ENCODE measurements at places on chromosomes 5 and 9.
A peak's percentile ranks its signal among the peaks of the same experiment; 100 is the strongest.

DNA sequence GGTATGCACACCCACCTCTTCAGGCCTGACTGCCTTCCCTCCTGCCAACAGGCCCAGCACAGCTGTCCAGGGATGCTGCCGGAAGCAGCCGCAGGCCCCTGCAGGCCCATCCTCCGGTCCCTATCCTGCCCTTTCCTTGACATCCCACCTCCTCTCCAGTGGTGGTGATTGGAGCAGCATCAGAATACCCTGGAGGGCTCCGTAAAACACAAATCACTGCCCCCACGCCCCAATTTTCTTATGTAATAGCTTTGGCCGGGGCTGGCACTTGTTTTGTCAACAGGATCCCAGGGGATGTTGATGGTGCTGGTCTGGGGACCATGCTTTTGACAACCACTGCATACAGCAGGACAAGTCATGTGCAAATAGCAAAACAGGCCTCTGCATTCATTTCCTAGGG lies 274.5 kb downstream of the GADD45G start:
- no peak for DNase-seq

GRCh38 chr9:20838218-20838617 lies 154.2 kb downstream of the FOCAD start:
- peak; percentile 10 for DNase-seq

DNA sequence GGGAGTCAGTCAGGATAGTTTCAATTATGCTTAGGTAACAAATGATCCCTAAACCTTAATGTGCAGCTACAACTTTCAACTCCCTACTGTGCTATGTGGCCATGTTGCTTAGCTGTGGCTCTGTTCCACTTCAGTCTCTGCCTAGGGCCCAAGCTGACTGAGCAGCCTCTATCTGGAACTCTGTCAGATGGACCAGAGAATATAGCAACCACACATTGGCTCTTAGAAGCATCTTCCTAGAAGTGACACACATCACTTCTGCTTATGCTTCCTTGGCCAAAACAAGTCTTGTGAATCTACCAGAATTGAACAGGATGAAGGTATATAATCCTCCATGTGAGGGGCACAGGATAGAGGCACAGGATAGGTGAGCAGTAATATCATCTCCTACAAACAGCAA lies 36.7 kb upstream of the TNC start:
- DNase-seq: no peak

GRCh38 chr5:96377597-96377996 lies 55.5 kb downstream of the PCSK1 start:
- no peak for DNase-seq

DNA sequence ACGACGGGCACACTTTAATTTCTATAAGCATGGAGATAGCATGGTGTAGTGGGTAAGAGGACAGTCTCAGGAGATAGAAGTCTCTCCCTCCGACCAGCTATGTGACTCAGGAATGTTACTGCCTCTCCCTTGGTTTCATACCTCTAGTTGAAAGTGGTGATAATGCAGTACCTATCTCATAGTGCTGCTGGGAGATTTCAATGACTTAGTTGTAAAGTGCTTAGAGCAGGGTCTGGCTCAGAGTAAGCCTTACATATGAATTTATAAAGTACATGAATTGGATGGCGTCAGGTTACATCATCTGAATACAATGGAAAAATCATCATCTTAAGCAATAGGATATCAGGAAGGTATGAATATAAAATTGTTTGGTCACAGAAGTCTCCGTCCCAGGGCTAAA lies 952.8 kb upstream of the EDIL3 start:
- no peak for DNase-seq

GRCh38 chr5:138719811-138720210 lies 33.4 kb upstream of the CTNNA1 start:
- no peak for DNase-seq

DNA sequence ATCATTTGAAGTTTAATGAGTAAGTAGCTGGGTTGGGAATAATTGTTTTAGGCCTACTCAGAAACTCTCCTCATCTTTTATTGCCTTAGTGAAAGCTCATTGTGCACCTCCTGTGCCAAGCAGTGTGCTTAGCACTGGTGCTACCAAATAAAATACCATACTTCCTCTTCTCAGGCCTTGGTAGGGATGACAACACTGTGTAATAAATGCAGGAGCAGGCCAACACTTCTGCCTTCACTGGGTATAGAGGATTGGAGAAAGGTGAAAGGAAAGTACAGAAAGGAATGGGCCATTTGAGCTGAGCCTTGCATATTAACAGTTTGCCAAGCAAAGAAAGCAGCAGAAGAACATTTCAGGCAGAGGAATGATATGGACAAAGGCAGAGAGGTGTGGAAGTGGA lies 285.7 kb downstream of the NR3C1 start:
- no peak for DNase-seq

- DNase-seq: no peak
Measured at GRCh38 chr9:12822111-12822510, 47.3 kb downstream of the LURAP1L start.

- DNase-seq: peak; percentile 43
Measured at GRCh38 chr5:167835146-167835545, 456.3 kb upstream of the WWC1 start.

DNA sequence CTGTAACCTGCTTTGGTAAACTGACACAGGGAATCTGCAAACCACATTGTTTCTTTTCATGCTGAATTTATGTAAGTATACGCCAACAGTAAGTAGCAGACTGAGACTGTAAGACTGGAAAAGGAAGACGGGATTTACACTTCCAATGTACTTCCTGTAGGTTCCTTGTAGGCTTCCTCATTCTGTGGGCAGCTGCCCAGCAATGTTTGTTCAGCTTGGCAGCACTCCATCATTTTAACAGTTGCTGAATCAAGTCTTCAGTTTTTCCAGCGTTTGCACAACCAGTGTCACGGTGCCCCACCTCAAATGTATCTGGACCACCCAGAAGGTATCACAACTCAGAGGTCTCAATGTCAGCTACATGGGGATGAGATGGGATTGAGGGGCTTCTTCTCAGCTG lies 232.6 kb downstream of the PRDM9 start:
- DNase-seq: no peak

- DNase-seq: peak; percentile 39
Measured at GRCh38 chr9:5920860-5921328, 30.2 kb downstream of the MLANA start.

- no peak for DNase-seq
Measured at GRCh38 chr5:135037519-135038204, 3.6 kb upstream of the PITX1 start.

DNA sequence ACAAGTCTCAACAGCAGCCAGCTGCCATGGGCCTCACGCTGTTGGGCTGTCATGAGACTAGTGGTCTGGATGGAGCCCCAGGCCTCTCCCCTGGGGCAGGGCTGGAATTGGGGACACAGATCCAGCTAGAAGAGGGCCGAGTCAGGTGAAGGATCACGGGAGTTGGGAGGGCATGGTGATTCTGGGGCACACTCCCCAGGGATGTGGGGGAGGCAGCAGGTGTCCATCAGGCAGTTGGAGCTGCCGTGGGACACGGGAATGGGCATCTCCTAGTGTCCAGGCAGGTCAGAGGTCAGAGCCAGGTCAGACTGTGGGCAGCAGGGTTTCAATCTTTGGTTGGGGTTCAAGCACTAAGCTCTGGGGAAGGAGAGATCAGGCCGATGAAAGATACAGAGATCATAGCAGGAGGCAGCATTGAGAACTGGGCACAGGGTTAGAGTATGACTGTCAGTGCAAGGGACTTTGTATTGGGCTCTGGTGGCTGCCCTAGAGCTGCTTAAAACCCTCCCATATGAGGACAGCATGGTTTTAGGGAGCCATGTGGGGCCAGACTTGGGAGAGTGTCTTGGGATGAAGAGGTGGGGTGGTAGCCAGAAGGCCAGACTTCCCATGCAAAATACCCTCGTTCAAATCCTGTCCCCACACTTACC lies 59.2 kb downstream of the ARHGEF37 start:
- no peak for DNase-seq

DNA sequence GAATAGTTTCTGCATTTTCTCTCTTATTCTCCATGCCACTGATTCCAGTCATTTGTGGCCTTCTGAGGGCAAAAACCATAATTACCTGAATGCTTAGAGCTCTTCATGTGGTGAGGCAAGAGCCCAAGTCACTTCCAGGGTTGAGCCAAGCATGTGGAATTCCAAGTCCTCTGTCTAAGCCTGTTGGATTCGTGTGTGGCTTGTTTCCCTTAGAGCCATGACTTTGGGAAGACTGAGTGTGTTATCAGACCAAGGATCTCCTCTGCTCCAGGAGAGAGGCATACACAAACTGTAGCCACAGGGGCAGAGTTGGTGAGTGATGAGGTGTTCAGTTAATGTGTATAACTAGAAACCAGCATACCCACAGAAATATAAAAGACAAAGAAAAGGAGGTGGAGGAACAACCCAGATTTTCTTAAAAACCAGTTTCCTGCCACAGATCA lies 27.1 kb downstream of the SLC22A5 start:
- DNase-seq: no peak

DNA sequence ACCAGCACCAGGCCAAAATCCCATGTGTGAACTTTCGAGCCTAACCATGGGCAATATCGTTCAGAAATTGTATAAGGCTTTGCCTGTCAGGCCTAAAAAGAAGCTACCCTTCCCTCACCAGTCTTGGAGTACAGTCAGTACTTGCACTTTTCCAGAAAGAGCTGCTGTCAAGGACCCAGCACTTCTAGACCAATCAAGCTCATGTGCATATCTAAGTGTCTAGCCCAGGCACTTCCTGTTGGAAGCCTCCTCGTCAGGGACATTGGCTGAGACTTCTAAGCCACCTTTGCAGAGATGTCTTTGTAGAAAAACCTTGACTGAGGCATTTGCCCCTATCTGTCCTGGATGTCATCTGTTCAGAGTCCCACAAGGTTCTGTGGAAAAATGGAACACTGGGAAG lies 1930.5 kb downstream of the EFNA5 start:
- DNase-seq: no peak

Data from AG08395 (cell line).